ENCODE measurements at places on chromosomes 2 and 18.

DNA sequence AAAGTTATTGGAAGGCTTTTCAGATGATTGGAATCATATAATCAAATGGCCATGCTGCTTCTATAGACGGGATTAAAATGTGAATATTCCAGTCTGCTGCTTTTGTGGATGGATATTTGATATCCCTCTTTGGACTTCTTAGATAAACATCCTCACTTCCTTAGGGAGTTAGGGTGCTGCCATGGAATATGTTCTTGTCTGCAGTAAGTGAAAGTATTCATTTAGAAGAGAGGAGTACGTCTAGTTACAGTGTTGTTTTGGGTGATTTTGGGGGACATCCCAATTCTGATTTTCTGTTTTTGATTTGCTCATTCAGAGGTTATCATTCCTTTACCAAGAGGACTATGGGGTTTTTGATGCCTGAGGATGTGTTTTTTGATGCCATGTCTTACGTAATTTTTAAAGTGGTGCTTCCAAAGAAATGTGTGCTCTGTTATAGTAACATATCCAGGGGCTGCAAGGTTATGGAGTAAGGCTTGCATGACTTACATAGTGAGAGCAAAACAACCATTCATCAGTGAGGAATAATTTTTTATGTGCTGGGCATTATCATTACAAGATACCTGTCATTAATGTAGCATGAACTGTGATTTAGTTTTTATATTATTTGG is 33.6 kb downstream of the ASXL3 start:
- no peak for DNase-seq

- no peak for DNase-seq
These were observed 351.0 kb upstream of the POU3F3 start for GRCh38 chr2:104502901-104503300.

- no peak for DNase-seq
These were observed 97.0 kb downstream of the NEB start for GRCh38 chr2:151637271-151637781.

DNA sequence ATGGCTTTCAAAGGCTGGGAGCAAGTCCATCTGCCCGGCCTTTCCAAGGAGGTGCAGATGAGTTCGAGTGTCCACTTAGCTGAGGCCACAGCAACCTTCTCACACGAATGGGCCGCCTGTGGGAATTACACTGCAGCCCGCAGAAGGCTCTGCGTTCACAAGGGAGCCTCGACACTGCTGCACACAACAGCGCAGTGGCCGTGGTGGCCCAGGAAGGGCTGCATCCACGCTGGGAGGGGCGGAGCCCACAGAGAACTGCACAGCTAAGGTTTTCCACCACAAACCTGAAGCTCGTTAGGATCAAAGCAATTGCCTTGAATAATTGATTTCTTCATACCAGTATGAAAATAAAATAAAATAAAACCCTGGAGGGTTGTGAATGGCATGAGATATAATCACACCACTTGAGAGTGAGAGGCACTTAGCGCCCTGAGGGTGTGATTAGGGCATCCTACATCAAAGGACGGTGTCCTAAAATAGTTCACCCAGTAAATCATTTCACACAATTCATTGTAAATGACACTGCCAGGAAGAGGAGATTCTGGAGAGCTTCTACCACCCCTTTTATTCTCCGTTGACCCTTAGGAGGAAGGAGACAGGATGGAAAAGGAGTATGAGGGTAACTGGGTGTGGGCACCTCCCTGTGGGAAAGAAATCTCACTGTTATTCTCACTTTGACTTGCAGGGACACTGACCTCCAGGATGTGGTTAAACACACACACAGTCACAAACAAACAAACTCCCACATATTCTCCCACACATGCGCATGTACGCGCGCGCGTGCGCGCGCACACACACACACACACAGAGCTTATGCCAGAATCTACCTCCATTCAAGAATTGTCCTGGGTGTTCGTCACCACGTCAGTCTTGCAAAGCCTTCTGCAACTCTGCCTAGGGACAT is 256.6 kb upstream of the ID2 start:
- DNase-seq, result no peak

GRCh38 chr18:51279367-51279984 is 82.0 kb upstream of the MEX3C start:
- no peak for DNase-seq

GRCh38 chr2:9110893-9111569 is 95.6 kb upstream of the ASAP2 start:
- peak; percentile 19 for DNase-seq

- DNase-seq, result peak; percentile 85
These were observed at the start of gene FASTKD1 for GRCh38 chr2:169573160-169573973. Gene FASTKD1 (minus strand): TSS chr2:169573865. CDS start chr2:169572029, 1,836 bp downstream.

DNA sequence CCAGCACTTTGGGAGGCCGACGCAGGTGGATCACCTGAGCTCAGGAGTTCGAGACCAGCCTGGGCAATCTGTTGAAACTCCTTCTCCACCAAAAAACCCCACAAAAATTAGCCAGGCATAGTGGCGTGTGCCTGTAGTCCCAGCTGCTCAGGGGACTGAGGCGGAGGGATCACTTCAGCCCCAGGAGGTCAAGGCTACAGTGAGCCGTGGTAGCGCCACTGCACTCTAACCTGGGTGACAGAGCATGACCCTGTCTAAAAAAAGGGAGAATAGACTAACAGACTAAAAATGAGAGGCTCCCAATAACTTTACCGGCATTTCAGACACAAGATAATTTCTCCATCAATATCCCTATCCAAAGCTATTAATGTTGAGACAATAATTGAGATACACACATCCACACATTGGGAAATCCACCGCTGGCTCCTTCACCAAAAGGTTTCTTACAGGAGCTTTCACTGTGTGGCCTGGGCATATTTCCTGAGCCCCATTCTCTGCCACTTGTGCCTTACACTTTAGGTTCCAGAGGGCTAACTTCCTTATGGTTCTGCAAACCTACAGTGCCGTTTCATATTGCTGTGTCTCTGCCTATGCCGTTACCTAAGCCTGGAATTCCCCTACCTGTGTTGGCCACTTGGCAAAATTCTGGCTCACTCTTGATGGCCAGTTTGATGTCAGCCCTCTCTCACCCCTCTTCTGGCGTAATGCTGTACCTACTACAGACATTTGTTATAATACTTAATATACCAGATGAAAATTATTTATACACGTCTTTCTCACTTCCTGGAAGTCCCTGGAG is 115.8 kb upstream of the ZFP36L2 start:
- DNase-seq, result peak; percentile 4

- DNase-seq, result no peak
These were observed 43.5 kb downstream of the SPTBN1 start for GRCh38 chr2:54499661-54500060.

GRCh38 chr2:161745866-161746614 is 121.8 kb downstream of the SLC4A10 start:
- no peak for DNase-seq

DNA sequence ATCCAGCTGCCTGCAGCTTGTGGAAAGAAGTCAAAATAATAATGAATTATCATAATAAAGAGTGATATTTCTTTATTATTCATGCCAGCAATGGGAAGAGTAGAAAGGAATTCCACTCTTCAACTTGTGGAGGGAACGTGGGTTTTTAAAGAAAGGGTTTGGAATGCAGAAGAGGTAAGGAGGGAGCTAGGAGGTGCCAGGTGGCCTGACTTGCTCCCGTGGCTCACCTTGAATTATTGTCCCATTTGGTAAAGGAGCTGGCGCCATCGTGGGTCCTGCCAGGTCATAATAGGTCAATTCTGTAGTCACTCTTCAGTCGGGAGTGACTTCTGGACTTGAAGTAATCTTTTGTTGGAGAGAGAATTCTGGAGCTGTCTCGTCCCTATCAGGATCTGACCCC is 95.2 kb upstream of the BARD1 start:
- DNase-seq, result no peak

DNA sequence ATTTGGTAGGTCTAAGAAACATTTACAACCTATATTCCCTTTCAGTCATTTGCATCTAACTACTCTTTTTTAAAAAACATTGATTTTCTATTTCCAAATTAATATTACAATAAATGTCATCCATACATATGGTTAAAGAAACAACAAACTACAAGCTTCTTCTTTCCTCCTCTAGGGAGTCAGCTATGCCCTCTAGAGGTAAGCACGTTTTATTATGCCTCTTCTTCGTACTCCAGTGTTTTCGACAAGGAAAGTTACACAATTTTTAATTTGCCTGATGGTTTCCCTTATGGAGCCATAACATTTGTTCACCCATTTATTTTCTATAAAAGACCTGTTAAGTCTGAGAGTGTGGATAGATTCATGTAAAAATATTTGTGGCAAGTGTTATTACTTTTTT is 183.4 kb upstream of the CDH7 start:
- DNase-seq, result peak; percentile 19

DNA sequence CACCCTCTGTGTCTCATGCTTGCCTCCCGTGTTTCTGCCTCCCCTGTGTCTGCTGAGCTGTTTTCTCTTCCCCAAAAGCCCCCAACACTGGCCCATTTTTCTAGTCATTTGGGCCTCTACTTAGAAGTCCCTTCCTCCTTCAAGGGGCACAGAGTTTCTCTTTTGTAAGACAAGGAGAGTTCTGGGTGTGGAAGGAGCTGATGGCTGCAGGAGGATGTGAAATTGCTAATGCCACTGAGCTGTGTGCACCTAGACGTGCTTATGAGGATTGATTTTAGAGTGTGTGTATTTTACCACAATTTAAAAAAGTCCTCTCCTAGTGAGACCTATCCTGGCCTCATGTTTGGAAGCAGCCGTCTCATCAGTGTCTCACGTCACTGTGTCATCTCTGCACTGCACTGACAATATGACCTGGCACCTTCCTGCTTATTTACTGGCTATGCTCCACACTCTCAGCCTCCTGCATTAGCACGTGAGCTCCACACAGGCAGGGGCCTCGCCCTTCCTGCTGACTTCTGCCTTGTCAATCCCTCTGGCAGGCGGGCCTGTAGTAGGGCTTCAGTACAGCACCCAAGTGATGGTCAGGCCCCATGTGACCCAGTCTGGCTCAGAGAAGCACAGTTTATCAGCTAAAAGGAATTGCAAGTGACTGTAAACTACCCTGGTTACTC is 8.0 kb upstream of the MBP start:
- DNase-seq, result no peak

Measured in Calu3 (cell line).